Posterior cingulate gyrus (tissue), 11 donors: ENCODE measurements at places on chromosomes 3 and 15.

DNA sequence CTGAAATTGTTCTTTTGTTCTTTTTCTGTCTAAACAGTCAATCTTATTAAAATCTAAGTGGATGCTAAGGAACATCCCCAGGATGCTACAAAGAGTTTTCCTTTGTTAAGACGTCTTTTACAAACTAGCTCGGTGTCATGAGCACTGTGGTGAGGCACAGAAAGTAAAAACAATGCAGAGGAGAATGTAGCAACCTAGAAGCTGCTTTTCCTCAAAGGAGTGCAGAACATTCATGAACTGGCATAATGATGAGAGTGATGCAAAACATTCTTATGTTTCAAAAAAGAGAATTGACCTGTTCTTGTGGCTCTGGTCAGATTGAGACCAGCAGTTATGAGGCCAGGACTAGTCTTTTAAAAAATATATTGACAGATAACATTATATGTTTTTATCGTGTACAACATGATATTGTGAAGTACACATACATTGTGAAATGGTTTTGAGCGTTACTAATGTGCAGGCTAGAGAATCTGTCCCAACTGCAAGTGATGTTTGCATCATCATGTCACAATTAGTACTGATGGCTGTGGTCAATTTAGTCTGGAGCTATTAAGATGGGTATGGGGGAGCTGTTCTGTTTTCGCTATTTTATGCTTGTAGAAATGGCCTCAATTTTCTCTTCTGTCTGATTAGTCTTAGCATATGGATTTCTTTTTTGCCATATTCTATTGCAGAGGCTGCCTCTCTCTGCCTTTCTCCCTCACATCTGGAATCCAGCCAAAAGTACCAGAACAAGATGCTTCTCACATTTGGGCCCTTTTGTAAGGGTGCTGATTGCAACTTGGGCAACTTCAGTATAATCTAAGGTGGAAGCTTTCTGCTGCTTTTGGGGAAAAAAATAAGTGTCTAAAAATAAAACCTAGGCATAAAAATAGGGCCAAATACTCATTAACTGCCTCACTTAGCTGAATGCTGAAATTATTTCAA is 50.2 kb downstream of the HHLA2 start:
- DNase-seq, result no peak

- no peak for DNase-seq
Measured at GRCh38 chr15:93479715-93480114, 390.7 kb upstream of the RGMA start.

DNA sequence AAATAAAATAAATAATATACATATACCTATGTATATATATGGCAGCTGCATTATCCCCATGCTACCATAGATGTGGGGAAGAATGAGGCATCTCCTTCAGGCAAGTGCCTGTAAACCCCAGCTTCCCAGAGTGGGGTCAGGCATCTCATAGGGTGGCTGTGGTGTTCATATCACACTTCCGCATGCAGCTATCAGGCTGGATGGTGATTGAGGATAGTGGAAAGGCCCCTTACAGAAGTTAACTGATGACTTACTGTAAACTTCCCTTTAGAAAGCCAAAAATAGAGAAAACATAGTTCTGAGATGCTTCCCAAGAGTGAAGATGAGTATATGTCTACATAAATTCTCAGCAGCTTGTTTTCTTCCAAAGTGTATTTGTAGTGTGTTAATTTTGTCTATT is 3.5 kb upstream of the PP2D1 start:
- no peak for DNase-seq

DNA sequence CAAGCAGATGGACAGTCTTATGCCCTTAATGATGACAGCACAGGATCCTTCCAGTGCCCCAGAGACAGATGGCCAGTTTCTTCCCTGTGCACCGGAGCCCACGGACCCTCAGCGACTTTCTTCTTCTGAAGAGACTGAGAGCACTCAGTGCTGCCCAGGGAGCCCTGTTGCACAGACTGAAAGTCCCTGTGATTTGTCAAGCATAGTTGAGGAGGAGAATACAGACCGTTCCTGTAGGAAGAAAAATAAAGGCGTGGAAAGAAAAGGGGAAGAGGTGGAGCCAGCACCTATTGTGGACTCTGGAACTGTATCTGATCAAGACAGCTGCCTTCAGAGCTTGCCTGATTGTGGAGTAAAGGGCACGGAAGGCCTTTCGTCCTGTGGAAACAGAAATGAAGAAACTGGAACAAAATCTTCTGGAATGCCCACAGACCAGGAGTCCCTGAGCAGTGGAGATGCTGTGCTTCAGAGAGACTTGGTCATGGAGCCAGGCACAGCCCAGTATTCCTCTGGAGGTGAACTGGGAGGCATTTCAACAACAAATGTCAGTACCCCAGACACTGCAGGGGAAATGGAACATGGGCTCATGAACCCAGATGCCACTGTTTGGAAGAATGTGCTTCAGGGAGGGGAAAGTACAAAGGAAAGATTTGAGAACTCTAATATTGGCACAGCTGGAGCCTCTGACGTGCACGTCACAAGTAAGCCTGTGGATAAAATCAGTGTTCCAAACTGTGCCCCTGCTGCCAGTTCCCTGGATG is 198.7 kb downstream of the AKAP13 start:
- no peak for DNase-seq

GRCh38 chr3:140794507-140794906 is 116.6 kb downstream of the TRIM42 start:
- DNase-seq, result no peak

- no peak for DNase-seq
Measured at GRCh38 chr3:57983734-57984518, 24.3 kb upstream of the FLNB start.
